Activated CD4-positive, alpha-beta T cell treated with anti-CD3 and anti-CD28 coated beads for 1 hour (primary cell): ENCODE measurements at places on chromosomes 2 and 18.

- no peak for DNase-seq
Measured at GRCh38 chr2:144210076-144210475, 309.8 kb downstream of the ZEB2 start.

- DNase-seq: no peak
Measured at GRCh38 chr2:55019526-55020258, 30.6 kb downstream of the RTN4 start.

DNA sequence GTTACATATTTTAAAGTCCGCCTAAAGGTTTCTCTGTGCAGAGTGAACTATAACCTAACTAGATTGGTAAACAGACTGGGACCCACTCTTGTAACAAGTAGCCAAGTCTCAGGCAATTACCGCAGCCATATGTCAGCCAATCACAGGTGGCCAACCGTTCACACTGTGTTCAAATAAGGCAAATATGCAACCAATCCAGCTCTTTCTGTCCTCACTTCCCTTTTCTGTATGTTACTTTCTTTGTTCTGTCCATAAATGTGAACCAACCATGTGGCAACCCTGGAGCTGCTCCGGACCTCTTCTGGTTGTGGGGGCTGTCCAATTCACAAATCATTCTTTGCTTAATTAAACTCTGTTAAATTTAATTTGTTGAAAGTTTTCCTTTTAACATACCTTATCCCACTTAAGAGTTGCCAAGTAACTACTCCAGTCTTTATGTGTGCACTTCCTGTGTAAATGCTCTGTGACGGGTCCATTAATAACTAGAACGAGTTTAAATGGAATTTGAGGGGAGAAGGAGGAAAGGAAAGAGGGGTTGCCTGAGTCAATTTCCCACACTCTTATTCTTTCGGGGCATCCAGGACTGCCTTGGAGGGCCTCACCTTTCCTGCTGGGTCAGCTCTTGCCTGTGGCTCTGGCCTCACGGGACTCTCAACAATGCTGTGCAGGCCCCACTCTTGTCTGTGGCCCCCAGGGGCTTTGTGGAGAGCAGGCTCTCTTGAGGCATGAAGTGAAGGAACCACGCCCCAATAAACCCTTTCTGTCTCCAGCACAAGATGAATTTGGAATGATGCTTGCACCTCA, 6.6 kb upstream of the RPL37A start:
- no peak for DNase-seq

- no peak for DNase-seq
Measured at GRCh38 chr2:18365342-18365741, 195.1 kb downstream of the RDH14 start.

GRCh38 chr2:12720754-12721378, 4.1 kb downstream of the TRIB2 start:
- DNase-seq: no peak

DNA sequence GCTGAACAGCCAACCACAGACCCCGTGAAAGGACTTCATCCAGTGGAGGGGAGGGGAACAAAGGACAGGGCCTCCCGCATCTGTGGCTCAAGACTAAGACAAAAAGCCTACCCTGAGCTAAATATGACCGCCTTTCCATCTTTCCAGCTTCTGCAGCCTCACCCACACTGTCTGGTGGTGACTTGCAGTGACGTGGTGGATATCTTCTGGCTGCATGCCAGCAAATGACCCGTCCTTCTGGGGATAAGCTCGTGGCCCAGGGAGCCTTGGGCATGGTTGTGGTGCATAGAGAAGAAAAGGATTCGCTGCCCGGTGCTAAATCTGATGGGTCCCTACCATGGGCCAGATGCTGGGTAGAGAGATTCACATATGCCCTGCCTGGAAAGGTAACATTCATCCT, 8.7 kb upstream of the NGEF start:
- no peak for DNase-seq

- DNase-seq: no peak
Measured at GRCh38 chr2:58734365-58734764, 493.2 kb upstream of the FANCL start.

GRCh38 chr2:154470376-154470775, 228.1 kb upstream of the KCNJ3 start:
- no peak for DNase-seq

DNA sequence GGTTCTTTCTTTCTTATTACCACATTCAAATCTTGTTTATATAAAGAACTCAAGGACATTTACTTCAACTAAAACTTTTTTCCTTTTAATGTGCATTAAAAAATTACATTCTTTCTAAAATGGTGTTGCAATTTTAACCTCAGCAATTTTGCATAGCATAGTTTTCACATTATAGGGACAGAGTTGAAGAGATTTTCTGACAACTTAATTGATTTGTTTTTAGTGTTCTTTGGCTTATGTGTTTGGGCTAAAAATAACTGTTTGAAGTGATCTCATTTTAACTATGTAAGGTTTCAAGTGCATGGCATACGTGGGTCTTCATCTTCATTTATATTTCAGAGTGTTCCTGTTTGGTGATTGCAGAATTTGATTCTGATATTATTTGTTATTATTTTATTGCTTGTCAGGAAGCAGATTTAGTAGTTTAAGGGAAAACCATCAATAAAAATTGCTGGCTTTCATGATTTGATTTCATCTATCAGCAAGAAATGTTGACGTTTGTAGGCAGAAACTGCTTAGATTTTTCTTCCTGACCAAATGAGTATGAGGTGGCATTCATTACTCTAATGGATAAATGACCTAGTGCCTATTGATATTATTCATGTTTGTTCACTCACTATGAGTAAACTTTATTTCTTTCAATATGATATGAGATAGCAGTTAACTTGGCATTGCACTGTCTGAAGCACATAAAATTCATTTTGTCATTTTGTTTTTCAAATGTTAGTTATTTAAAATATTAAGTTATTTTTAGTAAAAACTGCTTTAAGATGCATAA, 398.4 kb downstream of the NUP35 start:
- DNase-seq: no peak

DNA sequence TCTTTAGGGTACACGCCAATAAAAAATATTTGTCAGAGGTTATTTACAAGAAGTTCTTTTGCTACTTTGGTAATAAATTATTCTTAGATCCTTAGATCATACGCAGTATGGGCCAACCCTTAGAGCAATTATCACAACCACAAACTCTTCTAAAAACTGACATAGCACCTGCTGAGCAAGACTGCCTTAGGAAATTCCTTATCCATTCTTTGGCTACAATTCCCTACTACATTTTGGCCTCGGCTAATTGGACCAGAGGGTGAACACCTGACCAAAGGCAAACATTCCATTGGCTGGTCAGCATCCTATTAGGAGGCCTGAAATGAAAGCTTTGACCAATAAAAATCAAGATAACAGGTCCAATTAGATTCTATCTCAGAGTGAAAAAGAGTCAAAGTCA, 147.6 kb upstream of the CCDC68 start:
- DNase-seq: no peak
